ENCODE measurements at places on chromosomes 16 and 17.

DNA sequence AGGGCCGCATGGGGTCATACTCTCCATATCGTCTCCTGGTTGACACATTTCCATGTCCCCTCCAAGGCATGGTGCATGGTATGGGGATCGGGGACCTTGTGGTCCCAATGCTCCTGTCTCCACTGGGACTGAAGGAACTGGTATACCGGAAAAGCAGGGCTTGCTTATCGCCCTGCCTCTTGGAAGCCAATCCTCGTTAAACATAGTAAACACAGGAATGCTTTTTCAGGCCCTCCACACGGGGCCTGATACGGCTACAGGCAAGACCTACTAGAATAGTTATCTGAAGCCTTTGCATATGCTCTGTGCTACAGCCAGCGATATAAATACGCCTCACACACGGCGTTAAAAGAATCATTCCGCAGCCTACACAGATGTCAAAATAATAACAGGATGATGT is 159.5 kb downstream of the SHISA9 start:
- DNase-seq: no peak

DNA sequence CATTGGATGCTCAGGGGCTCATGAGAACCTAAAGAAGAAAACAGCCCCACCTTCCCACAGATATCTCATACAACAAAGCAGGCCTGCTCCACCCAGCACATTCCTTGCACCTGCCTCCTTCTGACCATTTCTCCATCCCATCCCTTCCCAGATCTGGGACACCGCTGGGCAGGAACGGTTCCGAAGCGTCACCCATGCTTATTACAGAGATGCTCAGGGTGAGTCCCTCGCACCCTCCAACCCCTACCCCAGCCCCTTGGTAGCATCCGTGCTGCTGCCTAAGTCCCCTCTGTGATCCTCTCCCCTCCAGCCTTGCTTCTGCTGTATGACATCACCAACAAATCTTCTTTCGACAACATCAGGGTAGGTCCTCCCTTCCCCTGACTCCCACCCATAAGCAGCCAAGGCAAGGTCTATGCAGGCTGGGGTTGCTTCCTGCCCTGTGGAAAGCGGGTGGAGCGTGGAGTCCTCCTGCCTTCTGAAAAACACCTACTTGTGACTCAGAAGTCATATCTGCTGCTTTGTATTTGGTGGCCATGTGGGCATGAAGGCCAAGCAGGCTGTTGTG is 5.4 kb upstream of the NHERF1 start:
- DNase-seq: no peak

GRCh38 chr17:10739386-10739785 is 9.6 kb upstream of the TMEM220 start:
- no peak for DNase-seq

DNA sequence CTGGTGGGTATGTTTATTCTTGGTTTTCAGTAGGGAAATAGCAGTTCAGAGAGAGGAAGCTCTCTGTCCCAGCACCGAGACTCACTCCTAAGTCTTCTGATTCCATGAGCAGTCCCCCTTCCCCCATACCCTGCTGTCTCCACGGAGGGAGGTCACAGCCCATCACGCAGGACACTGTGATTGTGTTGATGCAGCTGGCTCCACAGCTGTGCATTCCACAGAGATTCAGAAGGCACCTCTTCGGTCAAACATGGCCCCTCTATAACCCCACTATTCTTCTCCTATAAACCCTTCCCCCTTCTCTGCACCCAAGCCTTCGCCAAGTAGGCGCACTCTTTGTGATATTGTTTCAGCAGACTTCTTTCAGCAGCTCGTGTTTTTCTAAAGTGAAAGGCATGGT is 104.3 kb upstream of the HLF start:
- no peak for DNase-seq

DNA sequence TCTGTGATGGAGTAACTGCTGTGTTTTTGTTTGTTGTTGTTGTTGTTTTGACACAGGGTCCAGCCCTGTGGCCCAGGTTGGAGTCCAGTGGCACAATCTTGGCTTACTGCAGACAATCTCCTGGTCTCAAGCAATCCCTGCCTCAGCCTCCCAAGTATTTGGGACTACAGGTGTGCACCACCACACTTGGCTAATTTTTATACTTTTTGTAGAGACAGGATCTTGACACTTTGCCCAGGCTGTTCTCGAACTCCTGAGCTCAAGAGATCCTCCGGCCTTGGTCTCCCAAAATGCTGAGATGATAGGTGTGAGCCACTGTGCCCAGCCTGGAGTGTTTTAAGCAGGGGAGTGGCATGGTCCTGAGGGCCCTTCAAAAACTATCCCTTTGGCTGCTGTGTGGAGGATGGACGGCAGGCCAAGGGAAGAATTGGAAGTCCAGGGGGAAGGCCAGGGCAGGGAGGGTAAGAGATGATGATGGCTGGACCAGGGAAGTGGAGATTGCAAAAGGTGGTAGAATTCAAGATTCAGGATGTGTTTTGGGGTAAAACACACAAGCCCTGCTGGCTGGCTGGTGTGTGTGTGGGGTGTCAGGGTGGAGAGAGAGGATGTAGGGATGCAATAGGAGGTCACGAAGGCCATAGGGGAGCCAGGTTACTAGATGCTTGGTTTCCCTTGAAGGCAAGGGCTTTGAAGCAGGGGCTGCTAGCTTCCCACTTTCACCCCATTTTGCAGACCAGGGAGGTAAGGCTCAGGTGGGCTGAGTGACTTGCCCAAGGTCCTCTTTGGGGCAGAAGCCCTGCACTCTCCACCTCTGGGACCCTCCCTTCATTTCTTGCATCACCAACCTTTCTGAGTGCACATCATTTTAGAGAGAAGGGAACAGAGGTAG is 18.8 kb upstream of the PLLP start:
- DNase-seq: no peak

GRCh38 chr16:8763083-8763482 is 34.4 kb downstream of the TMEM186 start:
- no peak for DNase-seq

DNA sequence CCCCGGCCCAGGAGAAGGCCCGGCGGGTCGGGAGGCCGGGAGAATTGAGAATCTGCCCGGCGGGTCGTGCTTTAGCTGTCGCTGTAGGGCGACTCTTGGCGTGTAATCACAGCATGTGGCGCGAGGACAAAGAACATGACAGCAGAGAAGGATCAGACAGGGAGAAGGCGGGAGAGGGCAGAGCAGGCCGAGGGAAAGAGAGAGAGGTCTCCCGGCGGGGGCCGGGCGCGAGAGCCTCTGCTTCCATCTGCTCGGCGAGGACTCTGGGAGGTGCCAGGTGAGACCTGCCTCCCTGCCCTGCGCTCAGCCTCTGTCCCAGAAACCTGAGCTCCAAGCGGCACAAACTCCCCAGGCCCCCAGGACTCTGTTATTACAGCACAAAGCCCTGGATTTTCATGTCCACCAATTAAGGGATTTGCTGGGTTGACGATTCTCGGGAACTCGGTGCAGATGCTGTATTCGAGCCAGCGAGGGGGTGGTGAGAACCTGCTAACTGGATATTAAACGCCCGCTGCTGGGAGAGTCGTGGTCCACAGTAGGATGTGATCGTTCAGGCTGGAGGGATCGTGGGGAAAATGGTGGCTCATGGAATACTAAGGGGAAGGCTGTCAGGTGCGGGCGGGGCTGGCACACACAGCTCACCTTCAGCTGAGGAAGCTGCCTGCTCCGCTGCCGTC is 172.0 kb upstream of the CIBAR2 start:
- DNase-seq: no peak

GRCh38 chr16:71995038-71995437 is 5.2 kb downstream of the PKD1L3 start:
- no peak for DNase-seq

GRCh38 chr16:29662729-29663015 is 375 bp upstream of the SPN start:
- DNase-seq: no peak

GRCh38 chr16:83840060-83840617 is 32.4 kb downstream of the HSBP1 start:
- DNase-seq: no peak

GRCh38 chr17:81518785-81519283 is 6.2 kb upstream of the ACTG1 start:
- DNase-seq: no peak

- no peak for DNase-seq
Measured at GRCh38 chr16:35308674-35309073, 1849.3 kb downstream of the TP53TG3F start.

GRCh38 chr16:14302399-14303181 is 231.5 kb downstream of the MRTFB start:
- no peak for DNase-seq

GRCh38 chr17:77034677-77035424 is 105.9 kb upstream of the SEC14L1 start:
- DNase-seq: no peak

GRCh38 chr17:60752873-60753577 is 75.4 kb downstream of the BCAS3 start:
- no peak for DNase-seq

DNA sequence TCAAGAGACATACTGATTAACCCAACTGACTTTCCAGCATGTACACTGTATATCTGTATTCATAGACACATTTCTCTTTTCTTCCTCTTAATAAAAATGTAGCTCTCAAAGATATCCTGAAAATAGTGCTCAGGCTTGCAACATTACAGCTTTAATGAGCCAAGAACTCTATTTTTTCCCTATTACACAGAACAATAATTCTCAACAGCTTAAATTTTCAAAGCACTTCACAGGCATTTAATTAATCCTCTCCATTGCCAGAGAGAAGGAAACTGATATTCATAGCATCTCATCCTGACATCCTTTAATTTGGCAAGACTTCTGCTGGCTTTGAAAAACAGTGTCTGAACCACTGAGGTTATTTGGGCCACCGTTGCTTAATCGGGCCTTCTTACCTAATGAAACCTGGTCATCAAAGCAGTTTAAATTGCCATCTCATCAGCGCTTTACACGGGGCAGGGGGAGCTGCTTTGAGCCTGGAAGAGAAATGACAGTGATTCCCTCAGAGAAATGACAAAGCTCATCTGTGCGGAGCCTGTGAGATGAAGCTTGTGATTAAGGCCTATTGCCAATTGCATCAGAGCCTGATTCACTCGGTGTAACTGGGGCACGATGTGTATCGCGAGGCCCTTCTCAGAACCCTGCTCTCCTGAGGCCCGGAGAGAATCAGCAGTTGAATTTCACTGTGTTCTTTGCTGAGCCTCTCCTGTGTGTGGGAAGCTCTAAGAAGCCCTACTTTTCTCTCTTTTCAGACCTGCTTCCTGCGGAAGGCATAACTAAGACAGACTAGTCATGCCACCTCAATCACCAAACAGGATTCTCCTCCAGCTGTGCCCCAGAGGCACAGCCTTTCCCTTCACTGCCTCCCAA is 8.5 kb upstream of the SIAH1 start:
- no peak for DNase-seq

- DNase-seq: no peak
Measured at GRCh38 chr16:20318006-20318405, 9.3 kb downstream of the GP2 start.

GRCh38 chr16:53224951-53225533 is 170.3 kb downstream of the CHD9 start:
- no peak for DNase-seq

DNA sequence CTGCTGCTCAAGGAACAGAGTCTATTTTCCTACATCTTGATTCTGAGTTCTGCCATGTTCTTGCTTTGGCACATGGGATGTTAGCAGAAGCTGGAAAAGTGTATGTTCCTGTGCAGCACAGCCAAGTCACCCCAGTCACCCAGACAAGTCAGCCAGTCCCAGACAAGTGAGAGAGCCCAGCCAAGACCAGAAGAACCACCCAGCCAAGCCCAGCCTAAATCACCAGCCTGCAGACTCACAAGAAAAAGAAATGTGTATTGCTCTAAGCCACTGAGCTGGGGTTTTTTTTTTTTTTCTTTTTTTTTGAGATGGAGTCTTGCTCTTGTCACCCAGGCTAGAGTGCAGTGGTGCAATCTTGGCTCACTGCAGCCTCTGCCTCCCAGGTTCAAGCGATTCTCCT is 141.3 kb upstream of the CDC42EP4 start:
- DNase-seq: no peak

- no peak for DNase-seq
Measured at GRCh38 chr17:57604771-57605674, 140.1 kb downstream of the CCDC182 start.

GRCh38 chr17:73163043-73163442 is 1.8 kb upstream of the SSTR2 start:
- no peak for DNase-seq

DNA sequence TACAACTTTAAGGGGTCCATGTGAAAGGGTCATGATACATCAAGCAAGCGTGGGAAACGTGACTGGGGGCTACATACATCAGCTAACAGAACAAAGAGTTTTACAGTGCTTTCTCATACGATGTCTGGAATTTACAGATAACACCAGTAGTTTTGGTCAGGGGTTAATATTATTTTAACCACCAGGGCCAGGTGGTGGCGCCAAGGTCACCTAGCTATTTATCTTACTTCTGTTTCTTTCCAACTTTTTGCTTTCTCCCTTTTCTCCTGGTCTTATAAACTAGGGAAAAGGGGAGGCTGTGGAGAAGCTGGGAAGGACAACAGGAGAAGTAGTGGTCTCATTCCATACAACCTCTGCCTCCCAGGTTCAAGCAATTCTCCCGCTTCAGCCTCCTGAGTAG is 37.9 kb downstream of the CLEC3A start:
- no peak for DNase-seq

DNA sequence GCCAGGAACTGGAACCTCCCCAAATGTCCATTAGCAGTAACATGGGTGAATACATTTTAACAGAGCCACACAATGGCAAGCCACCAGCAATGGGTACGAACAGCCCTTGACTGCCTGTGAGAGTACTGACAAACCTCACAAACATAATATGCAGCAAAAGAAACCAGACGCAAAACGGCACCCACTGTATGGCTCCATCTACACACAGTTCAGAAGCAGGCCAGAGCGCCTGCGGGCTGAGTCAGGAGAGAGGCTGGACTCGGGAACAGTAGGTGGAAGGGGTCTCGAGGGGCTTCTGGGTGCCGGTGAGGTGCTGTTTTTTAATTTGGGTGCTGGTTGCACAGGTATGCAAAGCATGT is 77.4 kb upstream of the TOB1 start:
- DNase-seq: no peak

DNA sequence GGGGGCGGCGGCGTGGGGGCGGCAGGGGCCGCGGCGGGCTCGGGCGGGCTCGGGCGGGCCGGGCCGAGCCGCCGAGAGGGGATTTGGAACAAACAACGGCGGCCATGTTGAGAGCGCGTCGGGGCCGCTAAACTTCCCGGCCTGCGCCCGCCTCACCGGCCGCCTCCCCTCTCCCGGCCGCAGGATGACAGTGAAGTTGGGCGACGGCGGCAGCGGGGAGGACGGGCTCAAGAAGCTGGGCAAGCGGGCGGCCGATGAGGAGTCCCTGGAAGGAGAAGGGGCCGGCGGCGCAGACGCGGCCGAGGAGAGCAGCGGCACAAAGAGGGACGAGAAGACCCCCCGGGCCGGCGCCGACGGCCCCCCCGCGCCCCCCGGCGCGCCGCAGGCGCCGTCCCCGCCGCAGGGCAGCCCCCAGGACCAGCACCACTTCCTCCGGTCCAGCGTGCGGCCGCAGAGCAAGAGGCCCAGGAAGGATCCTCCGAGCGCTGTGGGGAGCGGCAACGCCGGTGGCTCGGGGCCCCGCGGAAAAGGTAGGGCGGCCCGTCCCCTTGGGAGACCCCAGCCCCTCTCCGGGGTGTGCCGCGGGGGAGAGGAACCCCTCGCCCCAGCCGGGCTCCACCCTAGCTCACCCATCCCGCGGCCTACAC is 2.4 kb downstream of the CRAMP1 start:
- DNase-seq: no peak

- no peak for DNase-seq
Measured at GRCh38 chr17:46782250-46782953, 36.1 kb downstream of the WNT3 start.

Measured in stimulated activated CD8-positive, alpha-beta memory T cell treated with anti-CD3 and anti-CD28 coated beads, Interleukin-7, amount 100 ng/mL, for 24 hours (primary cell).